Activated CD4-positive, alpha-beta T cell treated with anti-CD3 and anti-CD28 coated beads for 36 hours (primary cell): ENCODE measurements at places on chromosomes 7 and 10.

DNA sequence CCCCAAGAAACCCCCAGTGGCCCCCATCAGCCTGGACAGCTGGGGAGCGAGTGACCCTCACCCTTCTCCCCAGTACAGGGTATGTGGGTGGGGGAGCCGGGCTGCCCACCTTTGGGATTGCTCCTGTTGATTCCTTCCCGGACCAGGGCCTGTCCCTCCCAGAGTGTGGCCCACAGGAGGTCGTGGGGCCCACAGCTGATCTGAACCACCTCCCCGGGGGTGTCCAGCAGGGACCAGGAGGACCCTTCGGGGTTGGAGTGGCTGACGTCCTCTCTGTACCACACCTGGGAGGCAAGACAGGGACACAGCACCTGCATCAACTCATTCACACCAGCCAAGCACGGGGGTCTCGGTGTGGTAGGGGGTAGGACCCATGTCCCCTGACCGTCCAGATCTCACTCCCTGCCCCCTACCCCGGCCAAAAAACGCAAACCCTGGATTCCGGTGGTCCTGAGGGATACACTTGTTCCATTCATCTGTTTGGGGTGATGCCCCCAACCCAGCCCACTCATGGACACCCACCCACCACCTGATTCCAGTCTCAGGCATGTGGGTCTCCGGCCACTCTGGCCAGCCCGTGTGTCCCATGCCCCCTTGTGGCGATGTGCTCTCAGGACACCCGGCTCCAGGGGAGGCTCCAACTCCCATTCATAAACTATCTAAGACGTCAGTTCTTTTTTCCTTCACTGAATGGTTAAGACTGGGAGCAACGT, 10.9 kb downstream of the TECPR1 start:
- DNase-seq: peak; percentile 51

DNA sequence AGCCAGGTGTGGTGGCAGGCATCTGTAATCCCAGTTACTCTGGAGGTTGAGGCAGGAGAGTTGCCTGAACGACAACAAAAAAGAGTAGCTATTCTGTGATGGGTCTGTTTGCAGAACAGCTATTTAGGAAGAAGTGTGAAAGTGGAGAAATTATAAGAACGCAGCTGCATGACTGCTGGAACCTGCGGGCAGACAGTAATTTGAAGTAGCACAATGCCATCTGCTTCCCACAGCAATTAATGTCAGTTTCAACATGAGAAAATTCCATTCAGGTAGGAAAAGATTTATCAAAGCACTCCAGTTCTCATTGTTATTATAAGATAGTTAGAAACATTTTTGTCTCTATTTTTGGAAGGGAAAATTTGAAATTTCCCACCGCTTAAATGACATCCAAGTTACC, 21.5 kb downstream of the LAMB1 start:
- DNase-seq: no peak

GRCh38 chr7:106561666-106562411, 99.1 kb downstream of the CCDC71L start:
- peak; percentile 29 for DNase-seq

DNA sequence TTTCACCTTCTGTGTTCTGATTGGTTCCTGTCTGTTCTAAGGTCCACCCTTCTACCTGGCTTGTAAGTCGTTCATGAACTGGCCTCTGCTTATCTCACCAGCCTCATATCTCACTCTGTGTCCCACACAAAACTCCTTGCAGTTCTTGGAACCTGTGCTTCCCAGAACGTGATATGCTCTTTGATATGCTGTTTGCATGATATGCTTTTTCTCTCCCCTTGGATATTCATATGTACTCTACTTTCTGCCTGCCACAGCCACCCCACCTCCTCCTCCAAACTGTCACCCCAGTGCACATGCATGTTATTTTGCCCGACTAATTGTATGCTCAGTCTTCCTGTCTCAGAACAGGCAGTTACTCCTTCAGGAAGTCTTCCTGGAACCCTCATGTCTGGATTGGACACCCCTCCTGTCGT, 1.9 kb upstream of the ITPRIP start:
- no peak for DNase-seq

DNA sequence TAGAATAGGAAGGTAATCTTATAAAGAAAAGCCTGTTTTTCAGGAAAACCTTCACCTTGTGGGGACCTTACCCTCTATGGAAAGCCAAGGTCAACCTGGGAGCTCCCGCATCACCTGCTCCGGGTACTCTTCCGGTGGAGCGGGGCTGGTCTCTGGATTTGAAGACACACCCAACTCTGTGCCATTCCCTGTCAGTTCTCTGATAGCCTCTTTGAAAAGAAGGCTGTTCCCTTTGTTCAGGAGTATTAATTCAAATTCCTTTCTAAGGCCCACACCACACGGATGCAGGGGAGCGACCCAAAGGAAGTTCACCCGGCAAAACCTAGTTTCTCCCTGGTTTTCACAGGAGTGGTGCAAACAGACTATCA, 10.7 kb downstream of the CTBP2 start:
- no peak for DNase-seq

DNA sequence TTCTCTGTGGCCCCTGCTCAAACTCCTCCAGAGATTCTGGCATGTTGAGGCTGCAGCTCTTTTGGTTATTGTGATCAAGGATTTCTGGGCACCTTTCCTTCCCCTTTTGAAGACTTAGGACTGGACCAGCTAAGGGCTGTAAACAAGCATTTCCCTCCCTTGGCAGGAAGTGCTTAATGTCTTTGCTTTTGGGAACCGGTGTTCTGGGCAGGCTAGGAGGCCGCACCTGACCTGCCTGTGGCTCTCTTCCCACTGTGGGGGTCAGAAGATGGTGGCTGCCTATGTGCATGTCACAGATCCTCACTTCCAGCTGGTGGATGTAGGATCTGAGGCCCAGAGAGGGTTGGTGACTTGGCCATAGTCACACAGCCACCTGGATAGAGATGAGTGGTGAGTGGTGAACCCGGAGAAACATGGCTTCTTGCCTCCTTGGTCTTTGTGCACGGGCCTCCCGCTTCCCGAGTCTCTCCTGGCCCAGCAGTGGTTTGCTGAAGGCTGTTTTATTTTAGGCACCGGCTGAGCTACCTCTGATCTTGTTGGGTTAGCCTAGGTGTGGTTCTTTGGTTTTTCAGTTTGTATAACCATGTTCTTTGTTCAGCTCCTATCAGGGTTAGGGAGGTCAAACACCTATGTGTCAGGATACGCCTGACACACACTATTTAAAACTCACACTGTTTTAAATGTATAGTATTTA, 82.0 kb downstream of the GRK5 start:
- DNase-seq: no peak

- peak; percentile 55 for DNase-seq
These were observed 928 bp upstream of the CSTF2T start for GRCh38 chr10:51700228-51700817.

DNA sequence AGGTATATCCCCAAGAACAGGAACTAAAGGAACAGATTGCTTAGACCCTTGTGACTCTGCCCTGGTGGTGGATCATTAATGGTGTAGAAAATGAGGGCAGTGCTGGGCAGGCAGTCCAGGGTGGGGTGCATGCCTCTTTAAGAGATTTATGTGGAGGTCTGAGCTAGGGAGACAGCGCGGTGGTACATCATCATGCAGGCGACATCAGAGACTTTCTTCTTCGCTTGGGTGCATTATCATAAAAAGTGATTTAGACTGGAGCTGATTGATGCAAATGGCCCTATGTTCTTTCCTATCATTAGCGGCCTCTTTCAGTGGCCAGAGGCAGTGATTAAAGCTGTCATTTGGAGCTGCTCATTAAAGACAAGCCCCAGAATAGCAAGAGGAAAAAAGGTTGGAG, 519.1 kb upstream of the GALNT17 start:
- DNase-seq: no peak

GRCh38 chr7:157628456-157628855, 291.7 kb downstream of the DNAJB6 start:
- no peak for DNase-seq

GRCh38 chr10:97805096-97805884, 33.5 kb upstream of the SFRP5 start:
- no peak for DNase-seq

DNA sequence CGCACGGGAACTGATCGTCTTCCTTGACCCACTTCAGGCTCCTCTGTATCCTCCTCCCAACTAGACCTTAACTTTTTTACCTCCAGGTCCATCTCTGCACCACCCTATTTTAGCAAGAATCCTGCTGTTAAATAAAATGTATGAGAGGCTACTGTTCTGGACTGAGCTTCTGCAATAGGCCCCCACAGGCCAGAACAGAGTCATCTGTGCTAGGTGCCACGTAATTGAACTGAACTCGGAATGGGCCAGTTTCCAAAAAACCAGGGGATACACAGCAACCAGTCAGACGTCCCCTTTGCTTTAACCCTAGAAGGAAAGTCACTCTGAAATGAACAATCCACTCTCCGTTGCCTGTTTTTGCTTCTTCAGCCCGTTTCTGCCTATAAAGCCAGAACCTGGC, 71.3 kb downstream of the CHST15 start:
- DNase-seq: no peak

- DNase-seq: no peak
These were observed 163.2 kb downstream of the JAZF1 start for GRCh38 chr7:28017372-28017771.

GRCh38 chr7:43166686-43167085, 54.2 kb downstream of the HECW1 start:
- DNase-seq: no peak

- no peak for DNase-seq
These were observed 3.9 kb upstream of the NMT2 start for GRCh38 chr10:15172306-15172840.

DNA sequence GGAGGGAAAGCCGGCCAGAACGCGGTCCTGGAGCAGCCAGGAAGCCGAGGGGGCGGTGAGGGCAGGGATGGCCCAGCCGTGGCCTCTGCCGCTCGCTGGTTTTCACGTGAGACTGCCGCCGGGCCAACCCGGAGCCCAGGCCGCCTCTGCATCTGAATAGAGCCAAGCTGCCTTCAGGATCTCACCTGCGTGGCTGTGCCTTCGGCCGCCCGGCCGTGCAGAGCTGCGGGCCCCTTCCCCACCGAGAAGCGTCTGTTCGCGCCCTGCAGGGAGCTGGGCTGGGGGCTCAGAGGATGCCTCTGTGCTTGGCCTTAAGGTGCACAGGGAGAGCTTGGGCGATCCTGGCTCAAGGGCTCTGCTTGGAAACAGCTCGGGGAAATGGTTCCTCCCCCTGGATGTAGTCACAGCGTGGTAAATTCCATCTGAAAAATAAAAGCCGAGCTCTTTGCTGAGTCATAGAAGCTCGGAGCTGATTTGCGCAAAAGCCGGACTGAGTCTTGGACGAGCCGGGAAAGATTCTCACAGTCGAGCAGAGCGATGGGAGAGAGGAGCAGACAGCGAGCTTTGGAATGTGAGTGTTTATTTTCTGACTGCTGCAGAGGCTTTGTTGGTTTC, at the start of gene JAKMIP3:
Gene JAKMIP3, plus strand, starts transcription at position 456 of the 615 bp plus-strand sequence. CDS start 38,863 bp downstream, outside the sequence.
- no peak for DNase-seq

- DNase-seq: no peak
These were observed 1016.4 kb upstream of the SORCS1 start for GRCh38 chr10:108180878-108181277.

GRCh38 chr7:104926601-104927041, 87.4 kb upstream of the KMT2E start:
- no peak for DNase-seq

GRCh38 chr7:72336632-72337389, 75.3 kb downstream of the CALN1 start:
- peak; percentile 11 for DNase-seq

DNA sequence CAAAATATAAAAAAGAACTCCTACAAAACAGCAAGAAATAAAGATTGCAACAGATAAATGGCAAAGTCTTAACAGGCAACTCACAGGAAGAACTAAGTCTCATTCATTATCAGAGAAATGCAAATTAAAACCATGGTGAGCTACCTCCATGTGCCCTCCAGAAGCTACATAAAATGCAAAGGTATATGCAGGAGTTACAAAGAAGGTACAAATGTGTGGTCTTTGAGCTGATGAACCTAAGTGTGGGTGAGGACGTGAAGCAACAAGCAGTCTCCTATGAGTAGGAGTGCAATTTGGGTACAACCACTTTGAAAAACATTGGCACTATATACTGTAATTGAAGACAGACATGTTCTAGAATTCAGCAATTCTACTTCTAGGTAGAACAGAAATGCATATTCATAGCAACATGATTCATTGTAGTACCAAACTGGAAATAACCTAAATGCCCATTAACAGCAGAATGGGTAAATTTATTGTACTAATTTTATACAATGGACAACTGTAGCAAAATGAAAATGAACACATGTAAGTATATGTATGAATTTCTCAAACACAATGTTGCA, 61.6 kb upstream of the KCNMA1 start:
- DNase-seq: no peak

- DNase-seq: no peak
These were observed 102.4 kb upstream of the LRGUK start for GRCh38 chr7:134024739-134025138.

DNA sequence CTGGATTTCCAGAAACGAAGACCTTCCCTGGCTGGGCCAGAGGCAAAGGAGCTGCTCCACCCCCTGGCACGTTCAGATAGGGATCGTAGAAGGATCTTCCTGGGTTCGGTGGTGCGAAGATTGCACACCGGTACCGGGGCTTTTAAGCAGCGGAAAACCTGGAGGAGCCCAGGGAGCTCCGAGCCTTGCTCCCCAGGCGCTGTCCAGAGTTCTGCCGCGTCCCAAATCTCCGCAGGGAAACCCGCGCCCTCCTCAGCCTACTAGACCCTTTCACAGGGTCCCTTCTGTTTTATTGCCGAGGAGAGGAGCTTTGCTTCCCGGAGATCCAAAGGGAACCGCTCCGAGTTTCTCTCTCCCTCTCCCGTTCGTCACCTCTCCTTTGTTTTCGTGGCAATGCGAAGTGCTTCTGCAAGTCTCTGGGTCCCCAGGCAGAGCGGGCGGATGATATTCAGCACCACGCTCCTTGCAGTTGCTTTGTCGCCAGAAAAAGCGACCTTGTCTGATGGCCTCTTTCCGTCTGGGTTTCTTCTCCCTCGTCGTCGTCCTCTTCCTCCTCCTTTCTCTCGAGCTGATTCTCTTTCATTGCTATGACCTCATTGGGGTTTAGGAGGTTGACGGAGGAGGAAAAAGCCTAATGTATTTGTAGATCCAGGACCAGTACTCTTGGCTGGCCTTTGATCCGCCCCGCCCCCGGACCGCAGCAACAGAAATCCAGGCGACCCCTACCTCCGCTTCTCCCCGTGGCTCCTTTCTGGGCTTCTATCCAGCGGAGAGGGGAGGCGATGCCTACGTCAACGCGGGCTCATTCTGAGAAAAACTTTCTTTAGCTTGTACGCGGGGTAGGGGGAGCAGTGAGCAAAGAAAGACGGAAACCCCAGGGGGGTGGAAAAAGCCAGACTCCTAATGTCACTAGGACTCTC, at the start of gene TMEM196:
Gene TMEM196, minus strand, starts transcription at position 777 of the 920 bp plus-strand sequence. CDS start 921 bp downstream, outside the sequence.
- peak; percentile 10 for DNase-seq
